ENCODE measurements at places on chromosomes 6 and 20.

GRCh38 chr6:37800703-37801604 is 18.6 kb upstream of the ZFAND3 start:
- no peak for DNase-seq

GRCh38 chr6:117491916-117492315 is 9.4 kb downstream of the DCBLD1 start:
- DNase-seq = peak; percentile 44

DNA sequence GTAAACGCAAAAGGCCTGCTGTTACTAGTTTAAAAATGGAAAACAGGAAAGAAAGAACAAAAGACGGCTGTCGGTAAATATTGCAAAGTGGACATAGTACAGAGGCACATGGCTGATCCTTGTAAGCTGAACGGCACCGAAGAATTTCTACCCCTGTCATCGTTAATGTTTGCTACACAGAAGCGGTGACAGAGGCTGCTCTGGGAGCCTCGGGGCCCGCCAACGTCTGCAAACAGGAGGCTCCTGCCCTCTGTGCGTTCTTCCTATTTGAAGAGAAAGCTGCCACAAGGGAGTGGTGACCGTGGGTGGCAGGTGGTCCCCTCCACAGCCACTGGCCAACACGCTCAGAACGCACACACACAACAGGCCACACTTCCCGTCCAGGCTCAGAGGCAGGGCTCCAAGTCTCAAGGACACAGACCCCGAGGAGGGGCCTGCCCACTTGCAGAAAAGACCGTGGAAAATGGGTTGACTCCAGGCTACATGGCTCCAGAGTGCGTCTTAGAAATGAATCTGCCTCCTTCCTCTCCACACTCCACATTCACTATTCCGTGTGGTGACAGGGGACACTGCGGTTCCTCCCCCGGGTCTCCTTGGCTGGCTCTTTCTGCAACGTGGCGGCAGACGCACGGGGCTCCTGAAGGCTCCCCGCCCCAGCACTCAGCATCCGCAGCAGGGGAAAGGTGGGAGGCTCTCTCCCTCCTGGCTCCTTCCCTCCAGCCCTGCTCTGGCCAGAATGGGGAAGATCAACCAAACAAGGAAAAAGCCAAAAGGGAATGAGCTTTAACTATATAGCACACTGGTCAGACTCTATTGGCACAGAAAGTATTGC is 64.5 kb downstream of the GMPR start:
- no peak for DNase-seq

GRCh38 chr20:39713076-39713840 is 751.1 kb downstream of the DHX35 start:
- no peak for DNase-seq

All from astrocyte of the spinal cord (primary cell).